Right kidney (tissue), 9 donors: ENCODE measurements at places on chromosomes 5 and 9.

DNA sequence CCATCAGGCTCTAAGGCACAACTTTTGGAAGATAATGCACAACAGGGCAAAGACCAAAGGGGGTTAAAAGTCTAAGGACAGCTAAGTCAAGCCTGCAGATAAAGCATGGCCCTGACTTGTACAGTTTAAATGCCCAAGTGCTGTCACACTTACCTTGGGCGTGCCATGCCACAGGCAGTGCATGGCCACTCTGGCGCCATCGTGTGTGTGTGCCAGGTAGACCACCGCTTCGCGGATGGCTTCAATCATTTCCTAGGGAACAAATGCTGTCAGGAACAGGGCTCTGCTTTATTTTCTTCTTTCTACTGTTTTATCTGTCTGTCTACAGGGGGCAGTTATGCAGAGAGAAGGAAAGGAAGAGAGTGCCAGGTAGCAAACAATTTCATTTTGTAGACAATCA lies 19.3 kb downstream of the PUM3 start:
- DNase-seq, result no peak

DNA sequence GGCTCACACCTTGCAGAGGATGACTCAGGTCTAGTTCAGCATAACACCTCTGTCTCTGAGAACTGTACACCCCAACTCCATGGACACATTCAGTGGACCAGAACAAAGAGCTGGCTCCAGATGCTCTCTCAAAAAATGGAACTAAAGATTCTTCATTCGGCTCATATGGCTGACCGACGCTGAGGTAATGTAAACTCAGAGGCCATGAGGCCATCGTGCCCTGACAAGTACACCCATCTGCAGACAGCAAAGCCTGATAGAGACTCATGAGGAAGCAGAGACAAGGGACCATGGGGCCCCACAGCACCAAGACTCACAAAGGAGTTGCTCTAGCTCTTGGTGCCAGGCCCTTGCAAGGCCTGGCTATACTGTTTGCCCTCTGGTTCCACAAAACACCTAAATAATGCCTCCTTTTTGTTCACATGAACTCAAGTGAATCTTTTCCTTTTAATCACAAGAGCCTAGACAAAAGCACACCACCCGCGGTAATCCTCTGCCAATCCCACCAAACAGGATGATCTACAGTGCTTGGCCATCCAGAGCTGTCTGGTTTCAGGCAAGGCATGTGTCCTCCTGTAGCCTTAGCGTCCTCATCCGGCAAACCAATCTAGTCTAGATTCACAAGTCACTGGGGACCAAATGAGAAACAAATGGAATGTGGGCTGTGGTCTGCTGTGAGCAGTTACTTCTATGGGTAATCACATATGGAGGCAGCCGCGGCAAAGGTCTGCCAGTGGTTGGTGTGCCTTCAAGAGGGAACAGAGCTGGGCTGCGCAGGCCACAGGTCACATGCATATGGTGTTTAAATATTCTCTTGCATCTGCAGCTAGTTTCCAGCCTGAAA lies 22.7 kb downstream of the MED27 start:
- no peak for DNase-seq

DNA sequence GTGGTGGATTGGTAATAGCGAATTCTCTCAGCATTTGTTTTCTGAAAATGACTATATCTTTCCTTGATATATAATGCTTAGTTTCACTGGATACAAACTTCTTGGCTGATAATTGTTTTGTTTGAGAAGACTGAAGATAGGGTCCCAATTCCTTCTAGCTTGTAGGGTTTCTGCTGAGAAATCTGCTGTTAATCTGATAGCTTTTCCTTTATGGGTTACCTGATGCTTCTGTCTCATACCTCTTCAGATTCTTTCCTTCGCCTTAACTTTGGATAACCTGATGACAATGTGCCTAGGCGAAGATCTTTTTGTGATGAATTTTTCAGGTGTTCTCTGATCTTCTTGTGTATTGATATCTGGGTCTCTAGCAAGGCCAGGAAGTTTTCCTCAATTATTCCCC lies 94.7 kb upstream of the ACO1 start:
- no peak for DNase-seq

DNA sequence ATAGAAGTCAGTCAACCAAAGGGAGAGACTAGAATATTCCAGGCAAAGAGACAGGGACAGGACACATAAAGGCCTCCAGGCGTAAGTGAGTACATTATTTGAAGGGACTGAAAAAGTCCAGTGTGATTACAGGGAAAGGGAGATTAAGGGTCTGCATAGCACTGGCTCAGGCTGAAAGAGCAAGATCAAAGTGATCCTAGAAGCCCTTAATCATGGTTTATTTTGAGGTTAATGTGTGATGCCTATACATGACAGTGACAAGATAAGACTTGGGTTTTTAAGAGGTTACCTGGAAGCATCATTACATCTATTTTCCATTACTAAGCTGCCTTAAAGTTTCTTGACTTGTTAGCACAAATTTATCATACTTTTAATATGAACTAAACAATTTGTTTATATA lies 25.8 kb downstream of the LMBRD2 start:
- DNase-seq, result no peak

DNA sequence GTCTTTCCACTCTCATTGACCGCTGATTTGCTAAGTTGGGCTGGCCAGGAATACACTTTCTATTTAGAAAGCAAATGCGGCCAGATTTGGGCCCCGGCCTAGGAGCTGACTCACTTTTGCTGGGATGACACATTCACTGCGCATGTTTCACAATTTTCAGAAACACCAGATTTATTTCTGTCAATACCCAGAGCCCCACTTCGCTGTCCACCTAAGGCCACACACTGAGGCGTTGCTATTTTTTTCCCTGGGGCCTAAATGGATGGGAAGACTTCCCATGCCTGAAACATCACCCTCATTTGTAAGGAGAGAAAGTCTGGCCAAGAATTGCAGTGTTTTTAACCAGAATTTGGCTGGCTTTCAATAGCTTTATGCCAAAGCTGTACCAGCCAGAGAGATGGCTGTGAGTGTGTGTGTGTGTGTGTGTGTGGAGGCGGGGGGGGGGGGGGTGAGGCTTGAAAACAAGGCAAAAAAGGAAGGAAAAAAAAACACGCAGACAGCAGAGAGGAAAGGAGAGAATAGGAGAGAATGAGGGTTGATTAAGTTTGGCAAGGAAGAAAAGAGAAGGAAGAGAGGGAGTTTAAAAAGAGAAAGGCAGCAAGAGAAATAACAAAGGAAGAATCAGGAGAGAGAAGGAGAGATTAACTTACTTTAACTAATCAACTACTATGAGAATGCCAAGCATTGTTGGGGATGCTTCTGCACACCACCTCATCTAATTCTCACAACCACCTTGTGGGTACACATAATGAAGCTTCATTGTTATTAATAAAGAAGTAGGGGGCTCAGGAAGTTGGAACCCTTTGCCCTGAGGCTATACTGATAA lies 261.4 kb upstream of the KLF4 start:
- no peak for DNase-seq

- DNase-seq, result no peak
Observed at GRCh38 chr5:119332208-119332607, 23.6 kb upstream of the TNFAIP8 start.

DNA sequence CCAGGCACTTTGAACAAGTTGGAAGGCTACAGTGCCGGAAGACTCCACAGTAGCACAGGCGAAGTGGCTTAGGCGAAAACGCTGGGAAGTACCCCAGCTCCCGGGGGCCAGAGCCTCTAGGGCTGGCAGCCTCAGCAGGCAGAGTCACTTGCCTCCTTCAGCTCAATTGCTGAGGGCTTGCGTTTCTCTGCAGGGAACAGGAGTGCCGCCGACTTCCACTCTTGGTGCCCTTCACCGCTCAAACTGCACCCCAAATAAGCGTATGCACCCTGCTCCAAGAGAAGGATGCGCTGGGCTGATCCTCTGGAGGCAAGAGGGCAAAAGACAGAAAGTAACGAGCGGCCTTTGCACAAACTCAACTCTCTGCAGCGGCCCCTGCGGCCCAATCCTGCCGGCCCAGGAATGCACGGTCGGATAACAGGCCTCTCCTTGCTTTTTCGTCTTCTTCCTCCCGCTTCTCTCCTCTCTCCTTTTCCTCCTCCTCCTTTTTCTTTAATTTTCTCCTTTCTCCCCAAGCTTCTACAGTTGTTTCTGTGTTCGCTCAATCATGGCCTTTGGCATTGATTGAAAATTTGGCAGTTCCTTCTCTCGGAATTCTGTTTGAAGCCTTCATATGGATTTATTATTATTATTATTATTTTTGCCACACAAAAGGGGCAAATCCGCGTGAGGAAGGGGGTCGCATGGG lies 1.1 kb upstream of the S1PR3 start:
- DNase-seq, result no peak

- DNase-seq, result no peak
Observed at GRCh38 chr5:105952875-105953274, 1717.9 kb downstream of the EFNA5 start.

- no peak for DNase-seq
Observed at GRCh38 chr5:31251032-31251431, 57.5 kb downstream of the CDH6 start.

GRCh38 chr9:18905883-18906629 lies 127.0 kb downstream of the SAXO1 start:
- no peak for DNase-seq

DNA sequence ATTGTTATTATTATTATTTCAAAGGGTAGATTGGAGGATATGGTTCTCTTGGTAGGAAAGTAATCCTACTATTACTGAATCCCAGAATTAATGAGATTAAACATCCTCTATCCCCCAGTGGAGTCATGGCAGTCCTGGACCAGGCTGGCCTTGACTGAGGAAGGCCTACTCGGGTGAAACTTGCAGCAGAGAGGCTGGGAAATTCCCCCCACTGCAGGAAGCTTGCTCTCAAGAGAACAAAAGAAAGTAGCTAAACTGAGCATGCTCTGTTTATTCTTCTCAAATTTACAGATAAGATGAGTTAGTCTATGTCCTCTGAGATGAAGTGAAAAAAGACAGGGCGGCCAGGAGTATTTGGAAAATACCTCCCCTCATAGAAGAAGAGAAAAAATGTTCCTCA lies 233.9 kb upstream of the RPS23 start:
- no peak for DNase-seq

GRCh38 chr9:94901019-94901363 lies 174.5 kb downstream of the AOPEP start:
- no peak for DNase-seq

DNA sequence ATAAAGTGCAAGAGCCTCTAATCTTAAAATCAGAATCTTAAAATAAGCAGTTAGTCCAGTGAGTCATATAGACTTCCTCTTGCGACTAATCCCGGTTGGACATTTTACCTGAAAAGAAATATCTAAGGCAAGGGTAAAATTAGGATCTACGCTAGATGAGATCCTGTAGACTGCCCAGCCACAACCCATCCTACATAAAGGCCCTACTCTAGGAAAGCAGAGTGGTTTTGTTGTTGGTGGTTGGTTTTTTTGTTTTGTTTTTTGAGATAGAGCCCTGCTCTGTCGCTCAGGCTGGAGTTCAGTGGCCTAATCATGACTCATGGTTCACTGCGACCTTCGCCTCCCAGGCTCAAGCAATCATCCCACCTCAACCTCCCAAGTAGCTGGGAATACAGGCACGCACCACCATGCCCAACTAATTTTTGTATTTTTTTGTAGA lies 6.9 kb downstream of the TSC1 start:
- DNase-seq, result no peak

- no peak for DNase-seq
Observed at GRCh38 chr9:27154908-27155307, 45.9 kb downstream of the TEK start.

- no peak for DNase-seq
Observed at GRCh38 chr9:69936427-69936826, 107.2 kb upstream of the MAMDC2 start.

DNA sequence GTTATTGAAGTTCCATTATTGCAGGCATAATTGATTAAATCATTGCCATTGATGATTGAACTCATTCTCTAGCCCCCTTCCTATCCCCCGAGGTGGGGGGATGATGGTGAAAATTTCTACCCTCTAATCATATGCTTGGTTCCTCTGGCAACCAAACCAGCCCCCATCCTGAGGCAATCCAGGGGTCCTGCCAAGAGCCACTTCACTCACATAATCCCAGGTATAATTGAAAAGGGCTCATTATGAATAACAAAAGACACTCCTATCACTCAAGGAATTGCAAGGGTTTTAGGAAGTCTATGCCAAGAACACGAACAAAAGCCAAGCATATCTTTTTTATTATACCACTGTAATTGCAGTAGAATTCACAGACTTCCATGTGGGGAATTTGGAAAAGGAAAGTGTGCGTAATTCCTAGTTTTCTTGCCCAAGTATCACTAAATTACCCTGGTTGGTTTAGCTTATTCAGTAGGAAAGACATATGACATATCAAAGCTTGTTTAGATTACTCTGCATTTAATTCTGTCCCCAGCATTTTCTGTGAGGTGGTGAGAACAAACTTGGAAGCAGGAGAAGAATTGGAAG lies 130.7 kb upstream of the TAF11L2 start:
- no peak for DNase-seq

GRCh38 chr9:87662808-87663528 lies 63.0 kb upstream of the CTSL start:
- peak; percentile 28 for DNase-seq

- no peak for DNase-seq
Observed at GRCh38 chr5:14773588-14773987, 98.0 kb downstream of the ANKH start.

DNA sequence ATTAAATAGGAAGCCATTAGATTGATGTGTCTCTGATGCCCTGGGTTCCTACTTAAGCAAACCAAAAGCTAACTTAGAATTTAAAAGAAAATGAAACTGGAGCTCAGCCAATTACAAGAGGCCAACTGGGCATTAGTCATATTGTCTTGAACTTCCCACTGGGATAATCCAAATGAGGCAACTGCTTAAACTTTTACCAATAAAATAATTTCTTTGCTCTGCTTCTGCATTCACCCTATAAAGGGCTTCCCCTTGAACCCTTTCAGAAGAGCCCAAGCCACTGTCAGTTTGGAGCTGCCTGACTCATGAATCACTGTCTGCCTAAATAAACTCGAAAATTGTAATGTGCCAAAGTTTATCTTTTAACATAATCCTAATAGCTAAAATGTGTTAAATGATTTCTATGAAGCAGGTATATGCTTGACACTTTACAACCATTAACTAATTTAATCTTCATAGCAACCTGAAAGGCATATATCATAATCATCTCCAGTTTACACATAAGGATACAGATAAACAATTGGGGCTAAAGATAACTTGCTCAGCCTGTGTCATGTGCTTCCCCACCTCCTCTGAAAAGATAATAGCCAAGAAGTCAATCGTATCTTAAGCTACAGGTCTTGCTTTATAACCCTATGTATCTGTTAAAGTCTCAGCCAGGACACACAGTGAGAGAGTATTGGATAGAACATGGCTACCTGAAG lies 11.5 kb downstream of the GPR150 start:
- DNase-seq, result no peak

GRCh38 chr5:120613729-120614128 lies 149.6 kb downstream of the PRR16 start:
- DNase-seq, result no peak
